Astrocyte (in vitro differentiated cells and primary cell): ENCODE measurements at places on chromosomes 1 and 21. TPM values are rescaled to one million over a fixed set of nuclear protein-coding genes. Genes with fewer than 3 reads are reported as not detected.

DNA sequence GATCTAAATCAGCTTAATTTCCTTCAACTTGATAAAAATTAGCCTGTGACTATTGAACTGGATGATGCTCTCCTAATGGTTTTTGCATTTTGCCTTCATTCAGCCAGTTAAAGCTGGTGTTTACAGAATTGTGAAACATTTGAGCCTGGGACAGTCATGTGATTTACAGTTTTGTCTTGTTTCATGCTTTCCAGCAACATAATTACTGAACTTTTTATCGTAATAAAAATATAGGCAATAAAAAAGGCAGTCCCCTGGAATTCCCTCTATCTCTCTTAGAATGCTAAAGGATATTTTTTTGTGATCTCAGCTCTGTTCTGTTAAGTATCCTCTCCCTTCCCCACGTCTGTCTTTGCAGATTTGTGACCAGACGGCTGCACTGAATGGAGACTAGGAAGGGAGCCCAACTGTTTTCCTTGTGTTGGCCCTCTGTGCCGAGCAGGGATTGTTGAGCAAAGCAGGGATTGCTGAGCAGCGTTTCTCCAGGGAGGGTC lies 70.3 kb upstream of the RGL1 start:
- DNase-seq = peak; percentile 14

DNA sequence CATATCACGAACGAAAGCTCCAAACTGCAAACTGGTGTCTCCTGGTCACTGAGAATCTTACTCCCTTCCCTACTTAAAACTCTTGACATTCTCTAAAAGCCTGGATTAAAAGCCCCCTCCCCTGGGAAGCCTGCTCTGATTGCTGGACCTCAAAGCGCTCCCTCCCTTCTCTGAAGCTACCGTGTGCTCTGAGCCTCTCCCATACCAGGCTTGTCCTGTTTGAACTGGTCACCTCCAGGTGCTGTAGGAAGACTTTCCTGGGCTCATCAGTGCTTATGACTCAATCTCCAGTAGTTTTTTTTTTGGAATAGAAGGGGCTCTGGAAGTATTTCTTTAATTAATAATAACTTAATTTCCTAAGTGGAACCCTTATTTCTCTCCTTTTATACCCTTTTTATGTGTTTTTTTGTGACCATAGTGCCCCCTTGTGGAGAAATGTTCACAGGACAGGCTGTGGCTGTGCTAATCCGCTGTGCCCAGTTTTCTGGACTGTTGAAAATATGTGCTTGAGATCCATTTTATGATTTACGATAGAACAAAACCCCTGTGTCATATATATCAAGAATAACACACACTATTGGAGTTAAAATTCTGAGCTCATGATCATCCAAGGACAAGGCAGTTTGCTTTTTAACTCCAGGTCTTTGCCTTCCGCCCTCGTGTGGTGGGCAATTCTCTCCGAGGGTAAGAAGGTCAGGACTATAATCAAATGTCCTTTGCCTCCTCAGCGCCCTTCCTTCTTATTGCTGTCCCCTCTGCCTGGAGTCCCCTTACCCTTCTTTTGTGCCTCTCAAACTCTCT lies 16.9 kb downstream of the MTARC1 start:
- no peak for DNase-seq

The LDLRAP1 gene
- total RNA-seq = 7.9 and 8.0 TPM in 2 replicates

The ABCG1 gene
- total RNA-seq = 1.3 and 1.9 TPM in 2 replicates

The TMPRSS3 gene
- total RNA-seq = not detected in 2 replicates
